Foreskin fibroblast (primary cell): ENCODE measurements at places on chromosomes 1 and 21.

- DNase-seq, result no peak
Measured at GRCh38 chr1:37477198-37477931, 3.0 kb downstream of the ZC3H12A start.

GRCh38 chr1:28243685-28244311 is 7.9 kb downstream of the ATP5IF1 start:
- no peak for DNase-seq

DNA sequence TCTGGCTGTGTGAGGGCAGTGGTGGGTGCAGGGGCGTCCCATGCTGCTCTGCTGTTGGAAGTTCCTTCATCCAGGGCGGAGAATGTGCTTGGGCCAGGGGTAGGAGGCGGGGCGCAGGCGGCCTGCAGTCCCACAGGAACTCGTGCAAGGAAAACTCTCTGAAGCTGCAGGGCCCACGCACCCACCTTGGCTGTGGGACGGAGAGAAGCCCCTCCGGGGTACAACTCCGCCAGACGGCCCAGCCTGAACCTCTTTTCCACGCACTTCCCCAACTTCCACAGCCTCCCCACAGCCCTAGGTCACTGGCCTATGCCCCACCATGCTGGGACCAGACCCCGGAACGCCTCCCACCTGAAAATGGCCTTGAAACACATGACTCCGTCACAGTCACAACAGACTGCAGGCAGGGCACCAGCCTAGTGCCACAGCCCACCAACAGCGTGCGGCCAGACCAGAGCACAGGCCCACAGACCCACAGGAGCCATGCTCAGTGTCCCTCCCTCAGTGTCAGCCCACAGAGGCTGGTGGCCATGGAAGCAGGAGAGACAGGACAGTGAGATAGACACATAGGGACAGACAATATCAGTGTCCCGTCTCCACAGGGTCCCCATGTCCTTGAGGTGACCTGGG is 47.8 kb downstream of the WNT9A start:
- no peak for DNase-seq

DNA sequence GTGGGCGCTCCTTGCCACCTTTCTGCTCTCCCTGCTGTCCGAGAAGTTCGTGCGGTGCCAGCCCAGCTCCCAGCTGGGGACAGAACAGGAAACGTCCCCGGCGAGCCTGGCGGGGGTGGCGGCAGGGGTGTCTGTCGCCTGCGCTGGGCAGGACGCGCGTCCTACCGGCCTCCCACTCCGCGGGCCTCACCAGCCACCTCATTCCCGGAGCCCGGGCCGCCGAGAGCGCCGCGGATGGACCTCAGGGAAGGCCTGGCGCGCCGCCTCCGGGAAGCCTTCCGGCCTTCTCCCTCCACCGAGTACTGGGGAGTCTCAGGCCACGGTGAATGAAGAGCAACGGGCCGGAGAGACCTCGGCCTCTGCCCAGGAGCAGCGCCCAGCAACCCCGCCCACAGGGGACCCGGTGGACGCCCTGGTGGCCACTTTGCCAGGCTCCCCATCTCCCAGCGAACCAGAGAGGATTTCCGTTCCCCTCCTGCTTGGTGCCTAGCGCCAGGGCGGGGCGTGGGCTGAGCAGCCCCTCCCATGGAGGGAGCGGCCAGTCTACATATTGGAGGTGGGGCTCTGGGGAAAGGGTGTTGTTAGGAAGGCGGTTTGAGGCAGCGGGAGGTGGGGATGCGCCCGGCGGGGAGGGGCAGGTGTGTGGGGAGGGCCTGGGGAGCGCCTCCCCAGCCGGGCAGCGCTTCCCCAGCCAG is 9.5 kb upstream of the TNFRSF14 start:
- peak; percentile 93 for DNase-seq

- DNase-seq, result no peak
Measured at GRCh38 chr1:68149110-68149798, 83.1 kb downstream of the WLS start.

DNA sequence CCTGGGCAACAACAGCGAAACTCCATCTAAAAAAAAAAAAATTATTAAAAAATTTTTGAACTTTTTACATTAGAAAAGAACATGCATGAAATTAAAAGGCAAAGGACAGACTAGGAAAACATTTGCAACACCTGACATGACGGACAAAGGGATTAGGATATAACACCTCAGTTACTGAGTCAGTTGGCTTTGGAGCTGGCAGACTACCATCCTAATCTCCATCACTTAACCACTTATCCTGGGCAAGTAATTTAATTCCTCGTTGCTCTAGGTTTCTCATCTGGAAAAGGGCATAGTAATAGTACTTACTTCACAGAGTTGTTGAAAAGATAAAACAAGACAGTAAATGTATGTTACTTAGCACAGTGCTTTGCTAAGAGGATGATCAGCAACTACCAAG is 11.9 kb downstream of the HECTD3 start:
- DNase-seq, result no peak

DNA sequence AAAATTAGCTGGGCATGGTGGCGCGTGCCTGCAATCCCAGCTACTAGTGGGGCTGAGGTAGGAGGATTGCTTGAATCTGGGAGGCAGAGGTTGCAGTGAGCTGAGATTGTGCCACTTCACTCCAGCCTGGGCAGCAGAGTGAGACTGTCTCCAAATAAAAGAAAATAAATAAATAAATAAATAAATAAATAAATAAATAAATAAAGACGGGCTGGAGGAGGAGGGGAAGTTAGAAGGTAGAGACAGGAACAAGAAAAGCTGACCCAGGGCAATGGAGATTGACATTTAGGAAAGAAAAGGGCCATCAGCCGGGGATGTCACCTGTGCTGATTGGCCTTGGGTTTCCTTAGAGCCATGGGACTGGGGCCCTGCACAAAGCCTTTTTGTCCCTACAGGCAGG is 153.7 kb upstream of the IGSF21 start:
- DNase-seq, result no peak

DNA sequence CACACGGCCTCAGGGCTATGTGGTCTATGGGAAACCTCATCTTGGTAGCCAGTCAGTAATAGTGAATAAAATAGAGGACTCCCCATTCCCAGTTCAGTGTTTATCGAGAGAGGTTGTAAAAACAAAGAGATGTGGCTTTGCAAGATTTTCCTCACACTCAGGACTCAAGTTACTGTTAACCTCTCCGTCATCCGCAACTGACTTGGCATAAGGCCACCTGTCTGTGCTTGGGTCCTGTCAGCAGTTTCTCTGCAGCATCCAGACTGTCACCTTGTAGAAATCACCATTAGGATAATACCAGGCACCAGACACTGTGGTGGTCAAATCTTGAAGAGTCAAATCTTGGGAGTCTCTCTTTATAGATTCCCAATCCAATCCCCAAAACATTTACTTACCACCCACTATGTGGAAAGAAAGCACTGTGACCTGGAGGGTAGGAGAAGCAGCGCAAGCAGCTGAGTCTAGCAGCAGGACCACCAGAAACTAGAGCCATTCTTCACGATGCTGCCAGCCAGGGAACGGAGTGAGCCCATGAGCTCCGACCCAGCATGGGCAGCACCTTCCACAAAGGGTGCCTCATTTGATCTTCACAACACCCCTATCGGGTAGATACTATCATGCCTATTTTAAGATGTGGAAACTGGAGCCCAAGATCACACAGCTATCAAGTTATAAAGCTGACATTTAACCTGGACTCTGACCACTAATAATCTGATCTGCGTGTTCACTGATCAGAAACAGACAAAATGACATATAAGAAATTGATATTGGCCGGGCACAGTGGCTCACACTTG is 5.6 kb upstream of the GPR25 start:
- DNase-seq, result no peak

DNA sequence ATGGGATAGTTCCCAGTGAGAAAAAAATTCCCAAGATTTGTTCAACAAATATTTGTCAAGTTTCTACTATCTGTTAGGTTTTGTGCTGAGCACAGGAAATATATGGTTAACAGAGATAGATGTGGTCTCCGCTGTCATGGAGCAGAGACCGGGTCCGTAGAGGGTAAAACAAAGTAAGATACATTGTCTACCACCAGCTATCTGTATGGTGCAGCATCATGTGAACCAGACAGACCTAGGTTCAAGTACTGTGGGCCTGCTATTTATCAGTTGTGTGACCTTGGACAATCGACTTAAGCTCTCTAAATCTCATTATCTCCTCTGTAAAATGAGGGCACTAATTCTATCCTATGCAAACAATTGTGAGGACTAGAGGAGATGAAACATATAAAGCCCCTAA is 109.8 kb downstream of the DUSP10 start:
- DNase-seq, result no peak

DNA sequence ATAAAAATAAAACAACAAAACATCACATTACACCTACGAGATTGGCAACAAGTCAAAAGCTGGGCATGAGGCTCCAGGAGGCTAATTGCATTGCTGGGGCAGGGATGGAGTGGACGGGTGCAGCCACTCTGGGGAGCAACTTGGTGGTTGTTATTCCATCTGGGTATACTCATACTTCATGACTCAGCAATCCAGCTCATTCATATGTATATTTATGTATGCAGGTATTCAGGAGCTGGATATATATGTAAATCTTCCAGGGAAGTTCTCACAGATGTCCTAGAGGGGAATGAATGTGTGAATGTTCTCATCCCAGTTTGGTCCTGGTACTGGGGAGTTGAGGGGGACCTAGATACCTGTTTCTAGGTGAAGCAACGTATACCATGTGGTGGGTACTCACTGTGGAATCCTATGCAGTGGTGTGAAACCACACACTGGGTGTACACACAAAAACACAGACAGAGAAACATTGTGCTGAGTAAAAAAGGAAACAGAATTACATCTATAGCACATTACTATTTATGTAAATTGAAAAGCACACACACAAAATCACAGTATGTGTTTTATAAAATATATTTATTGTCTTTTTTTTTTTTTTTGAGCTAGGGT is 79.7 kb upstream of the RAB4A start:
- DNase-seq, result no peak

DNA sequence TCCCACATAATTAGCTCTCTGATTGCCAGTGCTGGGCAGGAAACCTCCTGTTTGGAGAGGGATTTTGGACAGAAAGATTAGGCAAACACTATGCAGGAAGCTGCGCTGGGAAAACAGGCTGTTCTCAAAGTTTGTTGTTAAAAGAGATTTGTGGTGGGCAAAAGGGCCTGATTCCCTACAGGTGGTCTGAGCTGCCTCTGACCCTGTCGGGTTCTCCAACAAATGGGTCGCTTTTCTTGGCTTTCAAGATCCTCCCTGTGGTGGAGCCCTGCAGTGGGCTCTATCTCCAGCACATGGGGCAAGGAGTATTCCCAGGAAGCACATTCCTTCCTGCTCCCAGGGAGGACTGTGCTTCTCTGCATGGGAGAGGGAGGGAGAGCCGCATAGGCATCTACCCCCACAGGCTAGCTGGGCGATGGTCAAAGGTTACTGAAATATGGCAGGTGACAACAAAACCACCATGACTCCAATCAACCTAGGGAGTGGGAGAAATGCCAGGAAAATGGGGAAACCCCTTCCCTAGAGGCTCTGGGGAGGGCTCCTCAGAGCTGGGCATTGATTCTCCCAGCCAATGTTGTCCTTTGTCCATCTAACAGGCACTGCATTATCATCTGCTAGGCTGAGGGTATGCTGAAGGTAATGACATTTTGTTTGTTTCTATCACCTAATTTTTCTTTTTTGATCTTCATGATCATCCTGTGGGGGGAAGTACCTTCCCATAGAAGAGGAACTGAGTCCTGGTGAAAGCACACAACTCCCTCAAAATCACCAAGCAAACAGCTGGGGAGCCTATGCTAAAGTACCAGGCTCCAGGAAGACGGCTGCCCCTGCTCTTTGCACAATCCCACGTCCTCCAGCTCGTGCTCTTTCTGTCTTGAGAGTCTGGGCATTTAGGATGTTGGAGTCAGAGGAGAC is 85.3 kb downstream of the PLXNA2 start:
- no peak for DNase-seq

DNA sequence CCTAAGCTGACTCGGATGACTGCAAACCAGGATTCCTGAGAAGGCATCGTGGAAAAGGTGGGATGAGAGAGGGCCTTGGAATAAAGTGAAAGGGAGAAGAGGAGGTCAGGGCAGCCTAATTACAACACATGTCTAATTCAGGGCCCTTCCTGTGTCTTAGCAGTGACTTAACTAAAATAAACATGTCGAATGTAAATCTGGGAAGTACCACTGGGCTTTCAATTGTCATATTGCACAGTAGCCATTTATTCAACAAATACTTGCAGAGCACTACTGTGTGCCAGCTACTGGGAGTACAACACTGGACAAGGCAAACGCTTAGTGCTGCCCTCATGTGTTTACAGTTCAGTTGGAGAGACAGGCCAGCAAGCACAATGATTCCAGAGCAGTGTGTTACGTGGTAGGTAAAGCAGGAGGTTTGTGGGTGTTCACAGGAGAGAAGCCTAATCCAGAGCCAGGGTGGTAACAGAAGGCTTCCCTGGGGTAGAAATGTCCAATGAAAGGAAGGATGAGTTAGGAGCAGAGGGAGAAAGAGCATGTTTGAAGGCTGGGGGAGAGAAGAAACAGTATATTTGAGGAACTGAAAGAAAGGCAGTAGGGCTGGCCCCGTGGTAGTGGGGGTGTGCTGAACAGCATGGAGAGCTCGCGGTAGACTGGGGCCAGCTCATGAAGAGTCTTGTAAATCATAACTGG is 38.0 kb upstream of the RASAL2 start:
- DNase-seq, result no peak

DNA sequence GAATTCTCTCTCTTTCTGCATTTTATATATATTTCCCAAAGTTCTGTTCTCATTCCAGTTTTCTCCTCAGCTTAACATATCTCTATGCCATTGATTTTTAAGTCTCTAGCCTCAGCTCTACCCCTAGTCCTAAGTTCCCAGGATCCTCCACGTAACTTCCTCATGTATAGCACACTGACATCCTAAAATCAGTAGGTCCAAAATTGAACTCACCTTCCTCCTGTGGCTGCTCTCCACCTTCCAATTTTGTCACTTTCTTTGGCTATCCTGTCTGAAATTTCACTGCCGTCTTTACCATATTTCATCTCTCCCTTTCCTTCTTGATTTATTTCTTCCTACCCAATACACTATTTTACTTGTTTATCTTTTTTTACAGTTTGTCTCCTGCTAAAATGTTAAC is 1.5 kb downstream of the SLAMF6 start:
- no peak for DNase-seq
